Stimulated activated CD4-positive, alpha-beta T cell treated with anti-CD3 and anti-CD28 coated beads, Interleukin-2, amount 100 ng/mL, for 24 hours (primary cell): ENCODE measurements at places on chromosomes 13 and 19.

DNA sequence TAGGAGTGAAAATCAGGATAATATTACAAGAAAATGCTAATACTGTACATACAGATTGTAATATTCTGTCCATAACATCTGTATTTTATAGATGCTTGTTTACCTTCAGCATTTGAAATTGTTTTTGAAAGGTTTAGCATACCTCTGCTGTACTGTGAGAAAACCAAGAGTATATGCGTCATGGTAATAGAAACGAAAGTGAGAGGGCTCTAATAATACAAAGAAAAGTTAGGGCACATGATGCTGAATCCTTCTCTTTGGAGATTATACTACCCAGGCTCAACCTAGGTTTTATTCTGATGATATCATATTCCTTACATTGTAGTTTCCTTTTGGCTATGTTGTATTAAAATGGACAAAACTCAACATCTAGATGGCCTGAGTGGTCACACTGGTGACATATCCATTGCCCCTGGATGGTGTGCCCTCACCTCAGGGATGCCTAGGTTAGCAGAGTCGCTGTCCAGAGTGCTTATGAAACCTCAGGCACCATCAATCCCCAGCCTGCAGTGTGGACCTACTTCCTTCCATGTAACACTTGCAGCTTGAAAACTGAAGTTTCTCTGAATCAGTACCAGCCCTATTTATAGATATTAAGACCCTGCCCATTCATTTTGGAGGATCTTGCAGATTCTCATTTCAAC is 253.7 kb downstream of the KCTD12 start:
- DNase-seq = no peak

- DNase-seq = no peak
These were observed at the start of gene ADGRE3 for GRCh38 chr19:14674764-14675163. Gene ADGRE3, minus strand, starts transcription at chr19:14674844. Its CDS starts 74 bp downstream, at chr19:14674770.

DNA sequence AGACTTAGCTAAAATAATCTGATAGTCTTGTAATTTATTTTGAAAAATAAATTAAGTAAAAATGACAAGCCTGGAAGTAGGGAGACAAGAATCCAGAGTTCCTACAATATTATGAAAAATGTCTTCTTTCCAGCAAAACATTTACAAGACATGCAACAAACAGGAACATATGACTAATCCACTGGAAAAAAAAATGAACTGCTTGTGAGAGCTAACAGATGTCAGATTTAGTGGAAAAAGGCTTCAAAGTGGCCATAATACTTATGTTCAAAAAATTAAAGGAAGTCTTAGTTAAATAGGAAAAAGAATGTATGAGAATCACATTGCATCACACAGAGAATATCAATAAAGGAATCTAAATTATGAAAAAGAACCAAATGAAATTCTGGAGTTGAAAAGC is 2082.0 kb upstream of the PCDH20 start:
- DNase-seq = no peak

DNA sequence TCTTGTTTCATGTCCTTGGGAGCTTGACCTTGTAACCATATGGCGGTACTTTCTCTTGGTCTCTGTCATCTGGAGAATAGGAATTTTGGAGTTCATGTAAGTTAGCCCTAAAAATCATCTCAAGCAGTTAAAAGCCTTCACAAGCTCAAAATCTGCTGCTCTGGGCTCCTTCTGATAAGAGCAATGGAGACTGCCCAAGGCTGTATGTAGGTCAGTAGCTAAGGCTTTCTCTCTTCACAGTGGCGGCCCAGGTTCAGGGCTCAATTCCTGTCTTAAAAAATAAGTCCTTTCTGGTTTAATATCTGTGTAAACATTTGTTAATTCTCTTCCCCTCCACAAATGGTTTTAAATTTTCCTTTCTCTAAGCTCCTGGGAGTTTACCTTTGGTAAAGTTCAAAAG is 45.3 kb upstream of the ANKRD10 start:
- DNase-seq = no peak

GRCh38 chr19:55082020-55082851 is 6.6 kb downstream of the EPS8L1 start:
- peak; percentile 64 for DNase-seq

- DNase-seq = no peak
These were observed 492.5 kb upstream of the TSHZ3 start for GRCh38 chr19:31841755-31842154.
